ENCODE measurements at places on chromosomes 13 and 19.

DNA sequence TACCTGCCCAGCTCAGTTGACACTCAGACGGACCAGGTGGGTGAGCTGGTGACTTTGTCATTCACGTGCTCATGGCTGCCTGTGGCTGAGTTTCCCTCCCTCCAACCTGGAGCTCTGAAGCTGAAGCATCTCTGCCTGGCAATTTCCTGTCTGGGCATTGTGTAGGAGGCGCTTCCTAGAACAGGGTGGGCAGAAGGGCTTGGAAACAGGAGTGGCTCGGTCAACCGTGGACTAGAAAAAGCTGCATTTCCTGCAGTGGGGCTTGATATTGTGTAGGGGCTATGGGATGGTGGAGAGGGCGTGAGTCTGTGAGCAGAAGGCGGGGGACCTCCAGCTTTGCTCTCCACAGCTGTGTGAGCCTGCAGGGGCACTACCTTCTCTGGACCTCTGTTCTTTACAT lies 278.3 kb downstream of the TEX29 start:
- DNase-seq, result no peak

GRCh38 chr13:36965767-36966166 lies 33.4 kb downstream of the ALG5 start:
- peak; percentile 79 for DNase-seq

- no peak for DNase-seq
Observed at GRCh38 chr19:39558624-39559117, 18.7 kb upstream of the EID2 start.

DNA sequence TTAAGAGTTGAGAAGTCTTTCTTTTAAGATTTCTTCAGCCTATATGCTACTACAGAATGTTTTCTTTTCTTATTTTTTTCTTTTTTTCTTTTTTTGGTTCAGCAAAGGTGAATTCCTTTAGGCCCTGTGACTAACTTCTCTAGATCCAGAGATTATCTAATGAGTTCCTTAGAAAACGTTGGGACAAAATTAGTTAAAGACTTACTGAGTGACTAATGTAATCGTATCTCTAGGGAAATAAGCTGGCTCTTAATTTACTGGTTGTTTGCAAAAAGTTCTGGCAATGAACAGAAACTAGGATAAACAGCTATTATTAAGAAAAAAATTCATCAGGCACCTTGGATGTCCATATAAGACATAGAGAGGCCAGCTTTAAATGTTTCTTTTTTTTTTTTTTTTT lies 30.7 kb upstream of the CSNK1A1L start:
- DNase-seq, result peak; percentile 58

DNA sequence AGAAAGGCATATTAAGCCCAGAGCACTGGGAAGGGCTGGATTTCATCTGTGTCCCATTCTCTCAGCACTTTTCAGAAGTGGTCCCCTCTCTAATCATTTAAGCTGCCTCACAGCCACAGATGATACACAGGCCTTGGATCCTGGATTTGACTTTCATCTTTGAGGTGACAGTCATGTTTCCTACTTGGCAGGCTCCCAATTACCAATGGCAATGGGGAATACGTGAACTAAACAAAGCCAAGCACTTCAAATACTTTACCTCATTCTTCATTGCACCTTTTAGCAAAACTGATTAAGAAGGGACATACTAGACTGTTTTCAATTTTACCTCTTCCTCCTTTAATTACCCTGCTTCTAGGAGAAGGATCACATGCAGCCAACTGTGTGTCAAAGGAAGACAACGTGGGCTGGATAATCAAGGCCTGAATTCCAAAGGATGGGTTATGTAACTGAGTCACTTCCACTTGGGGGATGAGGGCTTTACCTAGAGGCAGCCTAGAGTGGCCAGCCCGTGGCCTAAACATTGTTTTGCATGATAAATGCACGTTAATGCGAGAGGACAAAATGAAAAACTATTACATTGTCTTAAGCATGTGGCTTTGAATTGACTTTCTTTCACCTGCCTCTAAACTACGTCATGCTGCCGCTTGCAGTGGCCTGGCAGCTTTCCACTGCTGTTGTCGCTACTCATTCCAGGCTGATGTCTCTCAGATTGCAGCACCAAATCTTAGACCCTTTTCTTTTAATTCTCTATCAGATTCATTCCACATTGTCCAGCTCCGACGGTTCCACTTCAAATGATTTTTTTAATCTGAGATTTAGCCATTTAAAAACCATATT lies 95.0 kb downstream of the KCTD12 start:
- no peak for DNase-seq

- no peak for DNase-seq
Observed at GRCh38 chr19:11566164-11566563, 7.1 kb upstream of the ELOF1 start.

DNA sequence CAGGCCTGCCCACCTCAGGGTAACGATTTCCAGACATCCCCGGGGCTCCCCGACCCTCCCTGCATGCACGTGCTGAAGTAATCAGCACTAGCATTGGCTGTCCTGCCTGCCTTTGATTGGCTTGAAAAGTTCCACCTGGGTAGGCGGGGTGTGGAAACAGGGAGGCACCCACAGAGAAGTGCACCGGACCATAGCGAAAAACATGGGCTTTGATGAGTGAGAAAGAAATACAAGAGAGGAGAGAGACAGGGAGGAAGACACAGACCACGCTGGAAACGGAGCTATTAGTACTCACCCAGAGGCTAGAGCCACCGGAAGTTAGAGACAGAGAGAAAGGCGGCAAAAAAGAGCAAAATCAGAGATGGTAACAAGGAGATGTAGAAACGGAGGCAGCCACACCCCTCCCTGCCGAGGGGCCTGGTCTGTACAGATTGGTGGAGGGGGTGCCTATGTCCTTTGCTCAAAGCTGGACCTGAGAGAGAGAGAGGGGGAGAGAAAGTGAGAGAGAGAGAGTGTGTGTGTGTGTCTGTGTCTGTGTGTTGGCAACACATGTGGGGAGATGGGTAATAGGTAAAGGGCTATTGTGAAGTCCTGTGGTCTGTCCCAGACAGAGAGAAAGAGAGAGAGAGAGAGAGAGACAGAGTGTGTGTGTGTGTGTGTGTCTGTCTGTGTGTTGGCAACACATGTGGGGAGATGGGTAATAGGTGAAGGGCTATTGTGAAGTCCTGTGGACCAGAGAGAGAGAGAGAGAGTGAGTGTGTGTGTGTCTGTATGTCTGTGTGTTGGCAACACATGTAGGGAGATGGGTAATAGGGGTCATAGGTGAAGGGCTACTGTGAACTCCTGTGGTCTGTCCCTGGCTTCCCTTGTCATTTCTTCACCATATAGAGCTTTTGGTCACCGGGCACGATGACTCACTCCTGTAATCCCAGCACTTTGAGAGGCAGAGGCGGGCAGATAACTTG lies 2.9 kb downstream of the CGB3 start:
- DNase-seq, result peak; percentile 44

- no peak for DNase-seq
Observed at GRCh38 chr13:38265132-38265497, 84.5 kb upstream of the UFM1 start.

GRCh38 chr19:47427241-47428176 lies 8.2 kb upstream of the MEIS3 start:
- peak; percentile 60 for DNase-seq

DNA sequence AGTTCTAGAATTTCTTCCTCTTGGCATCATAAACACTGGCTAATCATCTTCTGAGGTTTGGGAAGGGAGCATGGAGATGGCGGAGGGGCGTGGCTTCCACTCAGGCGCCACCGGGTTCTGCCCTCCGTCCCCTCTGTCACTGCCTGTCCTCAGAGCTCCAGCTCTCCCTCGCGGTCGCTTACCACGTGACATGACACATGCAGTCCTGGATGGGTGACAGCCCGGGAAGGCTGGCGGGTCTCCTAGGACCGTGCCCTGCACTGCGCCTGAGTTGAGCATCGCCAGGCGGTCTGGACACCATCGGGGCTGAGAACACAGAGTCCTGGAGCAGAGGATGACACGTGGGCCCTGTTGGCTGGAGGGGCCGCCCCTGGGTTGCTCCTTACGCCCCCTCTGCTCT lies 123.3 kb downstream of the RAB20 start:
- DNase-seq, result no peak

- peak; percentile 90 for DNase-seq
Observed at GRCh38 chr13:44267980-44268379, 105.6 kb upstream of the SERP2 start.

- no peak for DNase-seq
Observed at GRCh38 chr19:31491242-31491641, 142.0 kb upstream of the TSHZ3 start.

GRCh38 chr13:45109102-45109720 lies 11.1 kb upstream of the GTF2F2 start:
- peak; percentile 39 for DNase-seq

DNA sequence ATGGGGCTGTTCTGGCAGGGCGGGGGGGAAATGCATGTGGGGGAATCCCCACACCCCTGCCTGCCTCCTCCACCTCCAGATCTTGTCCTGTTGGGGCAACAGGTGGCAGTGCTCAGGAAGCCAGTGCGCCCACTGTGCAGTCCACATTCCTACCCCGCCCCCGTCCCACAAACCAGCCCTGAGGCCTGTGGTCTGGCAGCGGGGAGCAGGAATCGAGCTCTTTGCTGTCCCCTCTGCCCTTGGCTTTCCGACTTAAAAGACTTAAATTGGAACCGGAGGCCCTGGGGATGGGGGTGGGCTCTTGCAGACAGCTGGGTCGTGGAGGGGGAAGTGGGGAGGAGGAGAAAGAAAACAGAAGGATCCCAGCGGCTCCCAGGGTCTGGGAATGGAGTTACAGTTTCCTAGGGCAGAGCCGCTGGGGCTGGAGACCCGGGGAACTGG lies 4.3 kb downstream of the NANOS3 start:
- DNase-seq, result no peak

GRCh38 chr13:98406427-98406826 lies 170.5 kb downstream of the STK24 start:
- no peak for DNase-seq

DNA sequence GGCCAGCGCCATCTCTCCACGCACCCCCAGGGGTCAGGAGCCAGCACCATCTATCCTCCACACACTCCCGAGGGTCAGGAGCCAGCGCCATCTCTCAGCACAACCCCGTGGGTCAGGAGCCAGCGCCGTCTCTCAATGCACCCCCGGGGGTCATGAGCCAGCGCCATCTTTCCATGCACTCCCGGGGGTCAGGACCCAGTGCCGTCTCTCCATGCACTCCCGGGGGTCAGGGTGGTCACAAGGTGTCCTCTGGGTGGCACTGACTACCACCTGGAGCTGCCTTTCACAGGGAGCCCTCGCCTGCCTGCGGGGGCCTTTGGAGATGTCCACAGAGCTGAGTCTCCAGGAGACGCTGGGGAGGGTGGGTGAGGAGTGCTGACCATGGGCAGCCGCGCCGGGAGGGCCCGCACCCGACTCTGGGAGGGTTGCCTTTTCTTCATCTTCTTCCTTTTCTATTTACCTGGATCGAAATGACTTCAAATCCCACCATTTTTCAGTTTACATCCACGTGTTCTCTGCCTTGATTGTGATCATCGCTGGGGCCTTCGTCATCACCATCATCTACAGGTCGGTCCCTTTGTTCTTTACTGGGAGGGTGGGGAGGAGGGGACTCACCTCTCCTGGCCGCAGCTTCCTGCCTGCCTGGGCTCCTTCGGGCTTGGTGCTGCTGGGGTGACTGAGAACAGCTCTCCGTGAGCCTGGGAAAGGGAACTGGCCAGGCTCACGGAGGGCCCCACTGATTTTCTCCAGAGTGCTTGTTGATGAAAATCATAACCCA lies 19.1 kb downstream of the TEX29 start:
- DNase-seq, result no peak

GRCh38 chr19:40331052-40331451 lies 17.1 kb downstream of the C19orf47 start:
- DNase-seq, result no peak

GRCh38 chr19:38033658-38034491 lies 126.9 kb downstream of the SIPA1L3 start:
- peak; percentile 36 for DNase-seq

- DNase-seq, result no peak
Observed at GRCh38 chr13:23580684-23581060, 10.5 kb downstream of the TNFRSF19 start.

- DNase-seq, result no peak
Observed at GRCh38 chr19:35140207-35140961, 1.8 kb downstream of the FXYD1 start.

DNA sequence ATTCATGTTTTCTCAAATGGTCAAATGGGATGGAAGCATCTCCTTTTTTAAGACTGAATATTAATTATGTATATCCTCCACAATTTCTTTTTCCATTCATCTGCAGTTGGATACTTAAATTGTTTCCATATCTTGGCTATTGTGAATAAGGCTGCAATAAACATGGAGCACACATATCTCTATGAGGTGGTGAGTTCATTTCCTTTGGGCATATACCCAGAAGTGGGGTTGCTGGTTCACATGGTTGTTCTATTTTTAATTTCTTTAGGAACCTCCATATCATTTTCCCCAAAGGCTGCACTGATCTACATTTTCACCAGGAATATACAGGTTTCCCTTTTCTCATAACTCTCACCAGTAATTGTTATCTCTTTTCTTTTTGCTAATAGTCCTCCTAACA lies 566.3 kb downstream of the KCTD12 start:
- no peak for DNase-seq

GRCh38 chr13:30078059-30078458 lies 227.6 kb upstream of the UBL3 start:
- DNase-seq, result no peak

GRCh38 chr13:56332671-56333070 lies 808.0 kb upstream of the PRR20A start:
- no peak for DNase-seq

- no peak for DNase-seq
Observed at GRCh38 chr19:15292847-15293582, 39.3 kb downstream of the BRD4 start.

GRCh38 chr13:43239275-43239840 lies 216.0 kb downstream of the DNAJC15 start:
- DNase-seq, result no peak

DNA sequence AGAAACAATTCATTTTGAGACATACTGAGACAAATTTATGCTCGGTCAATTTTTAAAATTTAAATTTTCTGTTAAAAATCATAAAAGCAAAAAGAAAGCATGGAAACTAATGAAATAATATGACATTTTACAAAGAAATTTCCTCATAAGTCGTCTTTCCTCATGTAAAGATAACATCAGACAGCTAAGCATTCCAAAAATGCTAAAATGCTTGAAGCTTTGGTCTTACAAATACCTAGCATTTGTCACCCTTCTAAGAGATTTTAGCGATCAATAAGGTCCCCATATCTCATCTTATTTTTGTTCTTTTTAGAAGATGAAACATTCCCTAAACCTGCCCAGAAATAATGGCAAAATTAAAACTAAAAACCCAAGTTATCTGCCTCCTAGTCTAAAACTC lies 68.5 kb upstream of the FREM2 start:
- DNase-seq, result no peak

DNA sequence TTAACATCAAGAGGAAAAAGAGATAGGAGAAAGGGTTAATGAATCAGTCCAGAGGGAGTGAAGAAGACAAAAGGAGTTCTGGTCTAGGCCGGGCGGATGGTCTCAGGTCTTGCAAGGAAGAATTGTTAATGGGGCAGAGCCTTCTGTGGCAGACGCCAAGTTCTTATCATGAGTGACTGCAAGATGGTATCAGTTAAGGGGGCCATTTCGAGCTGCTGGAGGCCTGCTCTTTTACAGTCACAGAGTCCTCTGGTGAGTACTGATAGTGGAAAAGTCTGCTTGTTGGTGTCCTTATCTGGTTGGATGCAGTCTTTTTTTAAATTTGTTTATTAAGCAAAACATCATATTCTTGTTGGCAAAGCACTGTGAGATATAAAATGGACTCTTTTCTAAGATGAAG lies 590.9 kb upstream of the SGCG start:
- DNase-seq, result no peak

Measured in cardiac fibroblast (primary cell).